ENCODE measurements at places on chromosomes 5 and 9.

- peak; percentile 82 for DNase-seq
Measured at GRCh38 chr5:62306896-62307689, 1.1 kb downstream of the KIF2A start.

DNA sequence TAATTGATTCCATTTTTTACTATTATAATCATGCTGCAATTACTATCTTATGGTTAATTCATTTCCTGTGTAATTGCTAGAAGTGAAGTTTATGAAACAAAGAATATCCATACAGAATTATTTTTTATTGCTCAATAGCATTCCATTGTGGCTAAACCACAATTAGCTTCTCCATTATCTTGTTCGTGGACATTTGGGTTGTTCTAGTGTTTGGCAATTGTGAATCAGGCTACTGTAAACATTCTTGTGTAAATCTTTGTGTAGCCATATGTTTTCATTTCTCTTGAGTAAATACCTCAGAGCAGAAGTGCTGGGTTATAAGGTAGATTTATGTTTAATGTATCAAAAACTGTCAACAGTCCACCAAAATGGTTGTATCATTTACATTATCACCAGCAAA lies 341.1 kb downstream of the MAT2B start:
- no peak for DNase-seq

GRCh38 chr5:107153283-107153682 lies 517.5 kb downstream of the EFNA5 start:
- DNase-seq = no peak

DNA sequence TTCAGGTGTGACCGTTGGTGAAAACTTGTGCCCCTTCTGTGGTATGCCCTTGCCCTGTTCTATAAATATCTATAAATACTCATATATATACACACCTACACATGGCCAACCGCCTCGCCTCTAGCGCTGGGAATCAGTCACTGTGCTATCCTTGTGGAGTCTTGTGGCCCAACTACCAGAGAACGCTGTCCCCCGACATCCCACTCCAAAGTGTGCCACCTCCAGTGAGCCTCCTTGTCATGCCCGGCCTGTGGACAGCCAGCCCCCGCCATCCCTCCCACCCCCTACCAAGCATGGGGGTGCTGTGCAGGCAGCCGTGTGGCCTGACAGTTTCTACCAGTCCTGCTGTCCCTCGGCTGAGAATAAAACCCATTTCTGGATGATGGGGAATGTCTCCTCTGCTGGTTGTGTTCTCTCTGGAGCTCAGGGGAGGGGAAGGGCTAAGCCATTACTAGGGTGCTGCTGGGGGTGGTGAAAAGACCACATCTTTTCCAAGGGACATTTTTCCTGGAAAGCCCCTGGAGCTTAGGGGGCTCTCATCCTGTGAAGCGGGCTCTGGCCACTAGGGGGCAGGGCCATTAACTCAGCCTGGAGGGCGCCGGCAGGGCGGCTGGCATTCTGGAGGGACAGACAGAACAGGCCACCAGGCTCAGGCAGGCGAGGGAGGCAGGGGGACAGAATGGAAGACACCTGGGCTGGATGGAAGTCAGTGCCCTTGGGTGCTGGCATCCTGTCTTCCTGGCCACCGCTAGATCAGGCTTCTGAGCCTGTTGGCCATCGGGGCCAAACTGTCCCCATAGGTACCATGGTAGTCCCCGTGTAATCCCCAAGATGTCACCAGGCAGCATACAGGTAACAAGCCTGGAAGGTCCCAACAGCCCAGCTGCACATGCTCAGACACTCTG lies 20.7 kb downstream of the GOLGA2 start:
- peak; percentile 85 for DNase-seq

GRCh38 chr9:15369238-15369637 lies 53.4 kb upstream of the SNAPC3 start:
- DNase-seq = no peak

DNA sequence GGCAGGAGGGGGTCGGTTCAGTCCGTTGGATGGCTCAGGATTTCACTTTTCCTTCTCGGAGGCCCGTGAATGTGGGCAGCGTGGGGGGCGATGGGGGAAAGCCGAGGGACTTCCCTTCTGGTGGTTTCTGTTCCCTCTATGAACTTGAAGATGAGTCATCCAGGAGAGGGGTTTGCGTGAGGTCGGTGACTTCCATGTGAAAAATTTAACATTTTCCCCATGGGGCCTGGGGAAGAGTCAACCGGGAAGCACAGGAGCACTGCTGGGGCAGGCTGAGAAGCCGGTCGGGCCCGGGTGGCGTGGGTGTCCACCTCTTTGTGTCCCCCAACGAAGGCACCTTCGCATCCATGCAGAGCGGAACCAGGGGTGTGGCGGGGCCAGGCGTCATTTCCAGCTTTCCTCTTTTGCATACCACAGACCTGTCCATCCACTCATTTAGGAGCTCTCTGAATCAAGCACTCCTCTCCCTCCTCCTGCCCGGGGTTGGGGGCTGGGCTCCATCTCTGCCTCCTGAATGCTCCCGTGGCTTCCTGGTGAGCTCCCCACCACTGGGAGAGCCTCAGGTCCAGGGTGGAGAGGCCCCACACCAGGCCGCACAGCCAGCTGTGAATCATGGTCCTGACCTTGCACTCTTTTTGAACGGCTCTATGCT lies 68.4 kb downstream of the ANKRD33B start:
- peak; percentile 91 for DNase-seq

DNA sequence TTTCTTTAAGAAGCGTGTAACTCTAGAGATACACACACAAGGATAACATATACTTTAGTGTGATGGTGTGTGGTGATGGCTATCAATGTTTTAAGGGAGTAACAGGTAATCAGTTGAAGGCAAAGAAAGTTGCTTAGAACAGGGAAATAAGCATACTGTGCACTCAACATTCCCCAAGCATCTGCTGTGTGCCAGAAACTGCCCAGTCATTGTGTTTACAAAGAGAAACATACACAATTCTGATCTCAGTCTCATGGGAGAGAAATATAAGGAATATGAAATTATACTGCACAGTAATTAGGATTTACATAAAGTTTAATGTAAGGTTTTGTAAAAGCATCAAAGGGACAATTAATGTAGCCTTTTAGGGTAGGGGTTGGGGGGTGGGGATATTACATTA lies 224.1 kb upstream of the TYRP1 start:
- DNase-seq = no peak

- no peak for DNase-seq
Measured at GRCh38 chr5:119537704-119538103, 85.4 kb downstream of the HSD17B4 start.

DNA sequence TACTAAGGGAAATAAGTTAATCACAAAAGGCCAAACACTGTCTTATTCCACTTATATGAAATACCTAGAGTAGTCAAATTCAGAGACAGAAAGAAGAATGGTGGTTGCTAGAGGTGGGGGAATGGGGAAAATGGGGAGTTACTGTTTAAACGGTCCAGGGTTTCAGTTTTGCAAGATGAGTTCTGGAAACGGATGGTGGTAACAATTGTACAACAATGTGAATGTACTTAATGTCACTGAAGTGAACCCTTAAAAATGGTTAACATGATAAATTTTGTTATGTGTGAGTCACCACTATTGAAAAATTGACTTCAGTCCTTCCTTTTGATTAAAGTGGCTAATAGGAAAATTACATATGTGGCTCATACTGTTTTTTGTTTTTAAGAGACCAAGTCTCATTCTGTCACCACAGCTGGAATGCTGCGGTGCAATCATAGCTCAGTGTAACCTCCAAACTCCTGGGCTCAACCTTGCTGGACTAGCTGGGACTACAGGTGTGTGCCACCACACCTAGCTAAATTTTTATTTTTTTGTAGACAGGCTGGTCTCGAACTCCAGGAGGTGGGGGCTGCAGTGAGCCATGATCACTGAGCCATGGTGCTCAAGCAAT lies 8.7 kb downstream of the UBQLN1 start:
- no peak for DNase-seq

DNA sequence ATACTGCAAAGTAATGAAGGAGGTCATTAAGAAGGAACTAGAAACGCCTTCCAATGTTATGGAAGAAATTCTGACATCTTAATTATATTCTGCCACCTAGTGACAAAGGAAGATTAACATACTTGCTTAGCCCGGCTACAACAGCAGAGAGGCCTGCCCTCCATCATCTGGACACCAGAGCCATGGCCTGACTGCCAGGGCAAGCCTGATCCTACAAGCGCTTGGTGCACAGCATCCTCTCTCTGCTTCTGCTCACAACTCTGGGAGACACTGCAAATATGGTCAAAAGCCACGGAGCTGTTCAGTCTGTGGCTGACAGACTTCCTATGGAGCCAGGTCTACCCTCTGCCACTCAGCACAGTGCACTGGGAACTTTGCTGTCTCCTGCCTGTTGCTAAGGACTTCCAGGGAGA lies 87.3 kb upstream of the SLC44A1 start:
- DNase-seq = peak; percentile 74

DNA sequence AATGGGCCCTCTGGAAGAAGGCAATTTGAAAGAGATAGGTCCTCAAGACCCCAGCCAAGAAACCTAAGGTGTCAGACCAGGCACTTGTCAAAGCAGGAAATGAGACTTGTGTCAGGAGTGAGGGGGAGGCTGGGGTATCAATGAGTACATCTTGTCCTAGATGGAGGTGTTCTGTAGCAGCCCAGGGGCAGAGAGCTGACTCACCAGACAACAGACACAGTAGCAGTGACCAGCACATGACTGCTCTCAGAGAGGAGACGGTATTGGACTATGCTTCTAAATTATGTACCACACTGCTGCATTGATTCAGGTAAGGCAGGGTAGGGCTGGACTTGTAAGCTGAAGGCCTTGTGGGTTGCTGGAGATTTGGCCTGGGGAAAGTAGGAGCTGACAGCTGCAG lies 551.2 kb upstream of the KLF4 start:
- no peak for DNase-seq

DNA sequence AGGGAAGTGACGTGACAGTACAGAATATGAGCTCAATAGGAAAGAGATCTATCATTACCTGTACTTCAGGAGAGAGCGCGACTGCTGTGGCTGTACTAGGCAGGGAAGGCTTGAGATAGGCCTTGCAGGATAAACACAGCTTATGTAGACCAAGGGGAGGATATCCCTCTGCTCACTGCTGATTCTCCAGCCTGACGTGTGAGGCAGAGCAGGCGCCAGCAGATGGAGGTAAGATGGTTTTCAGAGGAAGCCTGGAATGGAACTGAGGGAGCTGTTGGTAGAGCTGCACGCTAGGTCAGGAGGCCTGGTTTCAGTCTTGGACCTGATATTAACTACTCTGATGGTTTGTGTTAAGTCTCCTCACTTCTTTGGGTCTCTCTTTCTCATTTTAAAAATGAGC lies 291.4 kb downstream of the YTHDC2 start:
- DNase-seq = no peak

DNA sequence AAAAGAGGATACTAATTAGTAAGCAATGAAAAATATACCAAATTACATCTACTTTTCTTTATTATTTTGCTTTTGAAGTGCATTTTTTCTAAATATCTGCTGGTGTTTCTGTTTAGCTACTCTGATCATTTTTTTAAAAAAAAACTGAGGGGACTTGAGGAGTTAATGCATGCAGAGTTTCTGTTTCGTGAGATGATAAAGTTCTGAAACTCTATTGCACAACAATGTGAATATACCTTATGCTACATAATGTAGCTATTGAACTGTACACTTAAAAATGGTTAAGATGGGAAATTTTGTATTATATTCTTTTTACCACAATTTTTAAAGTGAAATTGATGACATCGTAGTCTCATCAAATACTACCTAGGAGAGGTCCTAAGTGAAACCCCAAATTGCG lies 288.3 kb upstream of the NR4A3 start:
- DNase-seq = no peak

GRCh38 chr9:69605406-69605805 lies 66.8 kb downstream of the APBA1 start:
- no peak for DNase-seq

DNA sequence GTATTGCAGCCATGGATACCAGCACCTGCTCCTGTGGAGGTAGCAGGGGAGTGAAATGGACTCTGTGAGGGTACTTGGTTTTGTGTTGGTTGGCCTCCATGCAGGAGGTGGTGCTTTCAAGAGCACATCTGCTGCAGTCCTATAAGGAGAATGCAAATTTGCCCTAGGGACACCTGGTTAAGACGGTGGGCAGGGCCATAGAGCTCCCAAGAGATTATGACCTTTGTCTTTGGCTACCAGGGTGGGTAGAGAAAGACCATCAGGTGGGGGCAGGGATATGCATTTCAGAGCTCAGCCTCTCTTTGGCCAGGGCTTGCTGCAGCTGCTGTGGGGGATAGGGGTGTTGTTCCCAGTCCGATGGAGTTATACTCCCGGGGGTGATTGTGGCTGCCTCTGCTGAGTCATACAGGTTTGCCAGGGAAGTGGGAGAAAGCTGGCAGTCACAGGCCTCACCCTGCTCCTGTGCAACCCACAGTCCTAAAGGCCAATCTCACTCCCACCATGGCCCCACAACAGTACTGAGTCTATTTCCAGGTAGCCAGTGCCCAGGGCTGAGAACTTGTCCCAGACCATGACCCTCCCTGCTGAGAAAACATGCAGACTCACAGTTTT lies 14.0 kb upstream of the PDLIM4 start:
- DNase-seq = peak; percentile 30

- peak; percentile 81 for DNase-seq
Measured at GRCh38 chr9:4297786-4298254, 2.0 kb downstream of the GLIS3 start.

DNA sequence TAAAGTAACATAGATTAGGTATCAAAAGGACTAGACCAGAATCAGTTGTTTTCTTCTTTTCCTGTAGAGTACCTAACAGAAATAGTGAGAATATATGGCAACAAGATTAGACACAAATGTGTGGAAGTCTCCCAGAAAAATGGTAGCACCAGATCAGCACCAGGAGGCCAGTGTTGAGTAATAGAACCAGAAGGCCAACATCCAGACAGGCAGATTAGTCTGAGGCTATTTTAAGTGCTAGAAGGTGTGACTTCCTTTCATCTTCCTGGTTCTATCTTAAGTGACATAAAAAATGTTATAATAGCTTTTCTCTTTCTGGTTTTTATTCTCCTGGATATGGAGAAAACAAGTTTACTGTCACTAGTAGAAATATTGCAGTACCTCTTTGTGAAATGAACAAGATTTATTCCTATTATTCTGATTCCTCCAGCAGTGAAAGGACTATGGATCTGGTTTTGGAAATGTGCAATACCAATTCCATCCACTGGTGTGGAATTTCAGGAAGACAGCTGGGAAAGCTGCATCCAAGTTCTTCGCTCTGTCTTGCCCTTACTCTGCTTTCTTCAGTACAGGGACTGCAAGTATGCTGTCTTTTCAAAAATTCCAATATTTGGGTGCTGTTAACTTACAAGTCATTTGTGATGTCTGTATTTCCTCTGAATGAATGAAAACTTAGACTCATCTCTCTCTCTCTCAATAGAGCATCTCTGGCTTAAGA lies 39.1 kb downstream of the SHLD3 start:
- DNase-seq = no peak

GRCh38 chr9:8078641-8079140 lies 279.1 kb upstream of the DMAC1 start:
- no peak for DNase-seq

- DNase-seq = no peak
Measured at GRCh38 chr9:20478786-20479185, 143.5 kb downstream of the MLLT3 start.

DNA sequence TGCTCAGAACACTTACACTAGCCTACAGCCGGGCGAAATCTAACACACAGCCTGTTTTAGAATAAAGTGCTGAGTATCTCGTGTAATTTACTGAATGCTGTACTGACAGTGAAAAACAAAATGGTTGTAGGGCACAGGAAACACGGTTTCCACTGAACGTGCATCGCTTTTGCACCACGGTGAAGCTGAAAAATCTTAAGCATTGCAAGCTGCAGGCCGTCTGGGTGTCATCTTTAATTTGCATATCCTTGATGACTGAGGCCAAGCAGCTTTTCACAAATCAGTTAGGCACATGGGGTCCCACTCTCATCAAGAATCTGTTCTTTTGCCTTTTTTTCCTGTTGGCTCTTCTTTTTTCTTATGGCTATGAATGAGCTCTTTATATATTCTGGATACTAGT lies 58.2 kb downstream of the CAMSAP1 start:
- no peak for DNase-seq
